ENCODE measurements at places on chromosomes 5 and 9.

DNA sequence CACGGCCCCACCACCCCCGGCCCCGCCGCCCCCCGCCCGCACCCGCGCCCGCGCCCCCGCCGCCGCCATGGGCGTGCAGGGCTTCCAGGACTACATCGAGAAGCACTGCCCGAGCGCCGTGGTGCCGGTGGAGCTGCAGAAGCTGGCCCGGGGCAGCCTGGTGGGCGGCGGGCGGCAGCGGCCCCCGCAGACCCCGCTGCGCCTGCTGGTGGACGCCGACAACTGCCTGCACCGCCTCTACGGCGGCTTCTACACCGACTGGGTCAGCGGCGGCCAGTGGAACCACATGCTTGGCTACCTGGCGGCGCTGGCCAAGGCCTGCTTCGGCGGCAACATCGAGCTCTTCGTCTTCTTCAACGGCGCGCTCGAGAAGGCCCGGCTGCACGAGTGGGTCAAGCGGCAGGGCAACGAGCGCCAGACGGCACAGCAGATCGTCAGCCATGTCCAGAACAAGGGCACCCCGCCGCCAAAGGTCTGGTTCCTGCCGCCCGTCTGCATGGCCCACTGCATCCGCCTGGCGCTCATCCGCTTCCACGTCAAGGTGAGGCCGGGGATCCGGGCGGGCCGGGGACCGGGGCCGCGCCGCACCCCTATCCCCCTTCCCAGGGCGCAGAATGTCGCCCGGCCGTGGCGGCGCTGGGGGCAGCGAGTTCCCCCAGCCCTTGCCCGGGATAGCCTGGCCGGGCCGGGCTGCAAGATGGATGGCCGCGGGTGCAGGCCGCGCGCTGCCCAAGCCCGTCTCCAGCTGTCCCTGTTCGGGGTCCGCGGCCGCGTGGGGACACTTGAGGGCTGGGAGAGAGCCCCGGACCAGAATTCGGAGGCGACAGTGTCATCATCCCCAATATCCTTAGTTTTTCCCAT lies 594 bp downstream of the FAM120A start:
- DNase-seq: peak; percentile 46

GRCh38 chr9:69221036-69221435 lies 47.0 kb downstream of the TJP2 start:
- no peak for DNase-seq

DNA sequence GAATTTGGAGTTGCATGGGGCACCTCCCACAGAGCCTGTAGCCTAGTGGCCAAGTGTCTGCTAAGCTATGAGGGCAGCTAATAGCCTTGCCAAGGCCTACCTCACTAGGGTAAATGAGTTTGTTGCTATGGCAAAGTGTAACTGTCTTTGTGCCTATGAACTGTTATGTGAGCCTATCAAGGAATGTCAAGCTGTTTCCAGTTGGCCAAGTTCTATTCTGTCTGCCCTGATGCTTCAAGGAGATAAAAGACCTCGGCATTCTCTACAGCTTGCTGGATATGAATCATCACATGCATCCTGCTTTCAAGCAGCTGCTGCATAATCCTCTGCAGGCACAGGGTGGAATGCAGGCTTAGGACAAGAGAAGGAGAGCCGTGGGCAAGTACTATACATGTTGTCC lies 69.8 kb upstream of the CCDC112 start:
- no peak for DNase-seq

DNA sequence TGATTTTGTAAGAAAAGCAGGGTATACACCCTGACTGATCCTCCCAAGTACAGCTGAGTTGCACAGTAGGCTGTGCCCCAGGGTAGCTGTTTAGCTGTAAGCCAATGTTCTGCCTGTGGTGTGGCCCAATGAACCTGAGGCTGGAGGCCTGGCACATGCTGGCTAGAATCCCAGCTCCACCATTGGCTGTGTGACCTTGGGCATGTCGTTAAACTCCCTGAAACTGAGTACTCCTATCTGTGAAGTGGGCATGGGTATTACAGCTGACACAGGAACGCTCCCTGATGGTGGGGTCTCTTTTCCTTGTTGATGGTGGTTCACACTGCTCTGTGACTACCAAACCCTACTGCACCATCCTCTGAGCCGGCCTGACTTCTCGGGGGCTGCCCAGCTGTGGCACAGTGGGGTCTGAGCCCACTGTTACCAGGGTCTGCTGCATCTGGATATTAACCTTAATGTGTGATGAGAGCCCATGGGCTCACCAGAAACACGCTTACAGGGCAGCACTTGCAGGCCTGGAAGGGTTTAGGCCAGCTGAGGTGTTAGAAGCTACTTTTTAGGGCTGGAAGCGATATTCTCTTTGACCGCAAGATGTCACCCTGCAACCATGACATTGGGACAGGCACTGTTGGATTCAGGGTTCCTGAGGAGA lies 7.0 kb upstream of the GADD45G start:
- DNase-seq: peak; percentile 71

DNA sequence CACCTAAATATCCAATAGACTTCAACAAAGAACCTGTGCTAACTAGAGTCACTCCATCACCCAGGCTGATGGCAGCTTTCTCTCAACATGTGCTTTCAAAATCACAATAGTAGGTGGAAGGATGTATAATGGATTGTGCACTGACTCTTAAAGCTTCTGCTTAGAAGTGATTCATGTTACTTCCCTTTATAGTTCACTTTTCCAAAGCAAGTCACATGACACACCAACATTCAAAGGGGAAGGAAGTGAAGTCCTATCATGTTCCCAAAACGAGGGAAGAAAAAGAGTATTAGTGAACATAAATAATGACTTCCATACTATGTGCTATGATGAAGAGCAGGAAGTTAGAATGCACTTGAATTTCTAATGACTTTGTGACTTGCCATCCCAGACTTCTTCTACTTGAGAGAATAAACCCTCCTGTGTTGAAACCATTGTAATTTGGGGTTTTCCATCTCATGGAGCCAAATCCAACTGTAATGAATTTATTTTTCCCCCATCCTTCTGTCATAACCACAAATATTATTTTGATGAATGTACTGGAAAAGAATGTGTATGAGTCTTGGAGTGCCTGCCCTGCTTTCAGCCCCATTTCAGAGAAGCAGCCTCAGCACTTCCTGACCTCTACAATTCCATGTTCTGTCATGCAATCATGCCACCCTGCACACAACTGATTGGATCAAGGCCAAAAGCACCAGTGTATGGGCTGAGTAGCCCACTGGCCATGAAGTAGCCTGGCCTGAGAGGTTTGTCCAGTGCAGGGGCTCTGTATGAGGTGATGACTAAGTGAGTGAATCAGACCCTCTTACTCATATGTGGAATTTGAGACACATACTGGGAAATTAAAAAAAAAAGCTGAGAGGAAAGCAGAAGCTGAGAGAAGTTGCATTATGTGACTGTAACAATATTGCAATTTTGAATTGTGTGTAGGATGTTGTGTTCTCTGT lies 525.9 kb upstream of the CLINT1 start:
- DNase-seq: no peak

- peak; percentile 48 for DNase-seq
Observed at GRCh38 chr5:149035372-149035790, 27.5 kb downstream of the SH3TC2 start.

DNA sequence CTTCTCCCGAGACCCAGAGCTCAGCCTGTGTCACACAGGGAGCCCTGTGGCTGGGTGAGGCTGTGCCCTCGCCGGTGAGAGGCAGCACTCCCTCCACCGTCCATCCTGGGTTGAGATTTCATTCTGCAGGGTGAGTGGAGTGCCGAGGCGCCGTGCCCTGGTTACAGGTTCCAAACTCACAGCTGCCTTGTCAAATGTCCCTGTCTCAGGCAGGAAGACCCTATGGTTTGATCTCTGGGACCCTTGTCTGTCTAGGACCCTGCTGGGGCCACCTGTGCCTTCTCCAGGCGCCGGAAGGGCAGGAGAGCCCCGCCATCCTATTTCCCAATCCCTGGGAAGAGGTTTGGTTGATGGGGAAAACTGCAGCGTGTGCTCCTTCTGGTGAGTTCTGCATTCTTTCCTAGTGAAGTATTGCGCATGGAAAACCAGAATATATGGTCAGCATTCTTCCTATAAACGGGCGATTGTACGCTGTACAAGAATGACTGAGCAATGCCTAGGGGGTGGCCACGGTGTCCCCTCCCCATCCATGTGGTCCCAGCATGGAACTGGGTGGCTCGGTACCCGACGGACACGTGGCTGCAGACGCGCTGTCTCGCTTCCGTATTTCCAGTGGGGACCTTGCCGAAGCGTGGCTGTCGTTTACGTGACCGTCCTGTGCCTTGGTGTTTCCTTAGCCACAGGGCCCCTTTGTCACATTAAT lies 95.9 kb upstream of the COL5A1 start:
- DNase-seq: no peak

GRCh38 chr5:94802450-94802849 lies 184.0 kb downstream of the SLF1 start:
- DNase-seq: peak; percentile 49

GRCh38 chr9:92035687-92036410 lies 79.4 kb downstream of the SPTLC1 start:
- DNase-seq: no peak

DNA sequence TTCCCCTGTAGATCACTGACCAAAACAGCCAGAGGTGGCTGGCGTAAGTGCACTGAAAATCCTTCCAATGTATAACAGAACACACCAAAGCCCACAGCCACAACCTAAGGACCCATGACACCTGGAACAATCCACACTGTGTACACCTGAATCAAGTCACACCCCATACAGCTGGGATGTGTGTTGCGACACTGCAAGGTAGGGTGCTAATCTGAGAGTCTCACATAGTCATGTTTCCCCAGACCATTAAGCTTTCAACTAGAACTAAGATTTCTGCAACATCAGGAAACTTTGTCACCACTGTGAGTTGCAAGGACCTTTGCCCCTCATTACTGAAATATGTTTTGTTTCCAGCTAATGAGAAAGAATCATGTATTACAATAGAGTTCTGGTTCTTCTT lies 59.4 kb downstream of the MED27 start:
- DNase-seq: no peak

- no peak for DNase-seq
Observed at GRCh38 chr5:66840511-66841013, 244.4 kb downstream of the MAST4 start.

- no peak for DNase-seq
Observed at GRCh38 chr9:112247090-112247489, 72.0 kb upstream of the SUSD1 start.

GRCh38 chr9:7451062-7451461 lies 348.5 kb downstream of the DMAC1 start:
- DNase-seq: no peak

DNA sequence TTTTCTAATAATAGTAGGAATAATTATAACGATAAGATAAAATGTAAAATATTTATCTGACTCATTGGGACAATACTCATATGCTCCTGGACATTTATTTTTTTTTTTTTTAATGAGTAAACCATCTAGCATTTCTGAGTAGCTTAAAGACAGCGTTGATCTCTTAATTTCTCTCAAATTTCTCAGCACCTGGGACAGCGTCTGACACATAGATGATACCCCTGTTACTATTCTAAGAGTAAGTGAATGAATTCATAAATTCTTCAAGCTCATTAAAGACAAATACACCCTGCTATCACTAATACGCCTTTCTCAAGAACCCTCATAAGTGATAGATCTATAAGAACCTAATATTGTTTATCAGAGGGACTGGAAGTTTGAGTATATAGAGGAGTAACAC lies 12.0 kb upstream of the HTR4 start:
- no peak for DNase-seq

- no peak for DNase-seq
Observed at GRCh38 chr9:130241198-130241535, 24.4 kb upstream of the HMCN2 start.
